Occipital lobe (tissue), 3 donors: ENCODE measurements at places on chromosomes 4 and X.

DNA sequence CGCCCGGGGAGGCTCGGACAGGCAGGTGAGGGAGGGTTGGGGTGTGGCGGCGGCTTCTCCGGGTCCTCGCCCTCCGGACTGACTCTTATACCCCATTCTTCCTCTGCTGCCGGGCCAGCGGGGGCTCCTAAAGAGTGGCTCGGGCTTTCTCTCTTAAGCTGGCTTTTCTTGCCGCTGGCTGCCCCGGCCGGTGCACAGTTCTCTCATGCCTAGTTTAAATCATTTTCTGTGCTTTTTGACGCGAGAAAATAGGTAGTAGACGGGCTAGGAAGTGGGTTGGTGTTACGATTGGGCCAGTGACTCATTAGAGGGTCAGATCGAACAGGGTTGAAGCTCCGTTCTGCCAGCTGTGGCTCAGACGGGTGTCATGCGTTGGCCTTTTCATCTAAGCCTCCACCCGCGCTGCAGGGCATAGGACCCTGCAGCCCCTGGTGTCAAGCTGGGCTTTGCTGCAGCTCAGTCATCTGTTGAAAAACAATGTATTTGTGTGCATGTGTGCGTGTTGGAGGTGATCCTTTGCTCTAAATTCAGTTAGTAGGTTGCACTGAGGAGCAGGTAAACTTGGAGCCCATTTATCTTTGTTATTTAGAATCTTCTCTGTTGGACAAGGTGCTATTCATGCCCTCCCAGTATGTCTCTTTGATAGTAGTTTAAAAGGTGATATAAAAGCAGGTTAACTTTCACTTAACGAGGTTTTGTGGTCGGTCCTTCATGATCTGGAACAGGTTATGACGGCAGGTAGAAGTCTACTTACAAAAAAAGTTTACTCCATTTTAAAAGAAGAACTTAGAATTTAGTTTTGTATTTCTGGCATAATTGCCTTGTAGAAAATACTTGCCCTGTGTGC is 802 bp downstream of the BMP2K start:
- DNase-seq = no peak

DNA sequence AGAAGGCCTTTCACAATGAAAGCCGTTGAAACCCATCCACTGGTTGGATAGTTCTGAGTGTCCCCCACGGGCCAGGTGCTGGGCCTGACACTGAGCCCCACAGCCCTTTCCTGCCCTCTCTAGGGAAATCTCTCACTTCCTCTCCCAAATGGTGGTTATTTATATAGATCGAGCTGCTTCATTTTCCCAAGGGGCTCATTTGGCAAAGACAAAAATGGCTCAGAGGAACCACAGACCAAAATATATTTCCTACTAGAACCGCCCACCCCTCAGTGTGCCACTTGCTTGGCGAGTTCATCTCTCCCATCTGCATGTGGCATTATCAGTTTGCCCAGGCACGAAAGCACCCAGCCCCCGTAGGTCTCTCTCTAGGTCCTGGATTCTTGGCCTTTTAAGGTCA is 53.3 kb upstream of the STIM2 start:
- no peak for DNase-seq

DNA sequence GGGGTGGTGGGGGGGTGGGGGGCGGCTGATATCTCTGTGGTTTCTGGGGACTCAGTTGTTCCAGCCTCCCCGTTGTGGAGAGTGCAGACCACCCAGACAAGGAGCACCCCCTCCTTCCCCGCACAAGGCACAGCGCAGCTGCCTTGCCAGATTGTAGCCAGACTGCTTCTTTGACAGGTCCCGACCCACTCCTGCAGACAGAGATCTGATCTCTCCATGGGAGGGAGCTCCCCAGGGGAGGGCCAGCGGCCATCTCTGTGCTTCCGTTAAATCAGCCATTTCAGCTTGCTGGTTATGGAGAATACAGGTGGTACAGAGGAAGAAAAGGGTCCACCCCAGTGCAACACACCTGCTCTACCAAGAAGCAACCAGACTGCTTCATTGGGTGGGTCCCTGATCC is 80.8 kb downstream of the FGF16 start:
- no peak for DNase-seq

DNA sequence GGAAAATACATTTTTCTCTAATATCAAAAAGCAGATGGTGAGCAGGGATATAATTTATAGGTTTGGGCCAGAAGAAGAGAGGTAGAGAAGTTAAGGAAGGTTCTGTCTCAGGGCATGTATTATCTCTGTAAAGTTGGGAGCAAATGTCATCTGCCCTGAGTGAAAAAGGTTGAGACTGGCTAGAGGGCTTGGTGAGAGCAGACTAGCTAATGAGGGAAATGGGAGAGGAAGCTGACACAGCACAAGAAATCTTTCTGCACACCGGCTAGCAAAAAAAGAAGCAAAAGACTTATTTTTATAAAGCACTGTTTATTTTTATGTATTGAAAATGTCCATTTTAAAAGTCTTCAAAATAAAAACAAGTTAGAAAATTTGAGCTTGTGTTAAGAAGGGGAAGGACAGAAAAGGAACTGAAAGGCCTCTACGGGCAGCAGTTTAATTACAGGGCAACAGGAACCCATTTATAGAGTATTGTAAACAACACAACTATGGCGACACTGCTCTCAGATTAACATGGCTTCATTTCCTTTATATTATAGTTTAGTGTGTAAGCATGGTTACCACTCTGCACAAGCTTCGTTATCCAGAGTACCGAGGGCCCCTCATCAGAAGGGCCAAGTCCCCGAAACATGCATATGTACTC is 17.4 kb downstream of the CD40LG start:
- no peak for DNase-seq

GRCh38 chr4:23835774-23836478 is 53.9 kb downstream of the PPARGC1A start:
- no peak for DNase-seq
